Activated naive CD4-positive, alpha-beta T cell (primary cell): ENCODE measurements at places on chromosomes 5 and 9.

DNA sequence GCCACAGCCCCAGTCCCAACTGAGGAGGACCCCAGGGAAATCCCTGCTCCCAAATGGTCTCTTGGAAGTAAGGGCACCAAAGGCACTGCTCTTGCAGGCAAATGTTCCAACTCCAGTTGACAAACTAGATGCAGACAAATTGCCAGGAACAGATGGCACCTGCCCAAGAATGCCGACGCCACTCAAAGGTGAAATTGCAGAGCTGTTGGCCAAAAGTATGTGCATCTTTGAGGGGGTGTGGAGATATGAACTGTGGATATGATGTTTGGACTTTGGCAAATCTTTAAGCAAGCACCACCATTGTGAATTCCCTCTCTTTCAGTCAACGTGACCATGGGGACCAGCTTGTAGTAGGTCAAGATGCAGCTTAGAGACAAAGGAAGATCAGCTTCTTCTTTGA is 12.0 kb upstream of the CPLX2 start:
- no peak for DNase-seq

DNA sequence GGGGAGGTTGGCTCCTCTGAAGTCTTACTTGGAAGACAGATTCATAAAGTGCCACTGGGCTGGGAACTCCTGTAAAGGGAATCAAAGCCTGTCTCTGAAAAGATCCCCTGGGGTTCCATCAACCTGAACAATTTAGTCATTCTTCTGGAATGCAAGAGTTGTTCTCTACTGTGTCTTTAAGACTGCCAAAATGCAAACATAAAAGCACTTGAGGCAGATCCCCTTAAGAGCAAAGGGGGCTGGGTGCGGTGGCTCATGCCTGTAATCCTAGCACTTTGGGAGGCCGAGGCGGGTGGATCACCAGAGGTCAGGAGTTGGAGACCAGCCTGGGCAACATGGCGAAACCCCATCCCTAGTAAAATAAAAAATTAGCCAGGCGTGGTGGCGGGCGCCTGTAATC is 16.7 kb downstream of the CDKN2AIPNL start:
- DNase-seq, result no peak

GRCh38 chr5:124404796-124405195 is 341.6 kb downstream of the ZNF608 start:
- no peak for DNase-seq

- no peak for DNase-seq
These were observed 48.4 kb downstream of the TNFSF15 start for GRCh38 chr9:114757395-114757794.

- no peak for DNase-seq
These were observed 15.8 kb upstream of the CACFD1 start for GRCh38 chr9:133443982-133444381.

DNA sequence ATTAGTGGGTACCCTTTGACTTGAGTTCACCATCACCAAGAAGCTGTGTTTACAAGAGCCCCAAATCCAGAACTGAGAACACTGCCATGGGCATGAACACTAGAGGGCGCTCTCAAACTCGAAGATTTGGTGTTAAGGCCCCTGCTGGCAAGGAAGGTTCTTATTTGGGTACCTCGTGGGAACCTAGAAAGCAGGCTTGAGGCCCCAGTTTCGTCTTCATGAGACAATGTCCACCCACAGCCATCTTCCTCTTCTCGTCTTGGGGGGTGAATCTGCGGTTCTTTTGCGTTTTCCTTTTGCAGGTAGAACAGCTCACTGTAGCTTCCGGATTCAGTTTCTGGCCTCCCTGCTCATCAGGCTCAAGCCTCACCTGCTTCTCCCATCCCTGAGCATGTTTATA is 184.0 kb downstream of the SEMA5A start:
- DNase-seq, result no peak

DNA sequence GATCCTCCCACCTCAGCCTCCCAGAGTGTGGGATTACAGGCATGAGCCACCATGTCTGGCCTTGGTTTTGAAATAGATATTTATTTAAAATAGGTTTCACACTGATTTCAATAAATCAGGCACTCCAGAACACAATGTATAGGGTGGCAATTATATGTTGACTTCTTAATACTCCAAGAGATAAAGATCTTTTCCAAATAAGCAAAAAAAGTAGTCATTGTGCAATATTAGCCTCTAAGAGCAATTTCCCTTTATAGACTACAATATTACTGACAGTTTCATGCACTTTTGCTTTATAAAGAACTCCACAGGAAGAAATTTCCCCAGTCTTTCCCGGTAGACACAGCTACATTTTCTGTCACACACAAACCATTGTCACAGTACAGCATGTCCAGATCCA is 23.4 kb upstream of the RUFY1 start:
- DNase-seq, result no peak

DNA sequence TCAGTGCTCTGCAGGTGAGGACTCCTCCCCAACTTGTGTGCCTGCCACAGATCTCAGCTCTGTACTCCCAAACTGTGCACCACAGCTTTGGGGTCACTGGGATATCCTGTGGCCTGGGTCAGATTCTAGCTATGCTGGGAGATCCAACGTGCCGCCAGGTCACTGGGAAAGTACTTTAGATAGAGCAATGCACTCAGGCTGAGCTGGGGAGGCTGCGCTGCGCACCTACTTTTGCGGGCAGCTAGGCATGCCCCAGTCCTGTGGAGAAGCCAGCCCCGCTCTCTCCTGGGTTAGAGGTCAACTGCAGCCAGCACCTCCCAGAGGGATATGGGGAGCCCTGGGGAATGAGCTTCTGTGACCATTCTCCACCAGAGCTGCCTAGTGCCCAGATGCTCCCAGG is 552.1 kb upstream of the CDH9 start:
- DNase-seq, result no peak

- no peak for DNase-seq
These were observed 184.7 kb downstream of the CARTPT start for GRCh38 chr5:71903808-71904207.

- no peak for DNase-seq
These were observed 6.4 kb upstream of the GLIS3 start for GRCh38 chr9:4306066-4306776.

DNA sequence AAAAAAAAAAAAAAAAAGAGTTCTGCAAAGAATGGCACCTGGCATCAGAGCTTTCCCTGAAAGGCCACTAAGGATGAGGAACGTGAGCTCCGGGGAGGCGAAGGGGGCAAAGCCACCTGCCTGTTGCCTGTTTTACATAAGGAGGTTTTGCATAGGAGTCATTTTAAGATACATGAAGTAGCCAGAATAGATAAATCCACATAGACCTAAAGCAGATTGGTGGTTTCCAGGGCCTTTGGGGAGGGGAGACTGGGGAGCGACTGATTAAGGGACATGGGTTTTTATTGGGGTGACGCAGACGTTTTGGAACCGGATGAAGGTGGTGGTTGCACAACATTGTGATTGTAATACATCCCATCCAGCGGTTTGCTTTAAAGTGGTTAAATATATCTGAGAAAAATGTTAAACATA is 7.1 kb downstream of the NEK6 start:
- no peak for DNase-seq

- DNase-seq, result no peak
These were observed 29.9 kb downstream of the USP20 start for GRCh38 chr9:129864991-129865647.

GRCh38 chr5:172453206-172453985 is 929 bp downstream of the SH3PXD2B start:
- DNase-seq, result no peak

DNA sequence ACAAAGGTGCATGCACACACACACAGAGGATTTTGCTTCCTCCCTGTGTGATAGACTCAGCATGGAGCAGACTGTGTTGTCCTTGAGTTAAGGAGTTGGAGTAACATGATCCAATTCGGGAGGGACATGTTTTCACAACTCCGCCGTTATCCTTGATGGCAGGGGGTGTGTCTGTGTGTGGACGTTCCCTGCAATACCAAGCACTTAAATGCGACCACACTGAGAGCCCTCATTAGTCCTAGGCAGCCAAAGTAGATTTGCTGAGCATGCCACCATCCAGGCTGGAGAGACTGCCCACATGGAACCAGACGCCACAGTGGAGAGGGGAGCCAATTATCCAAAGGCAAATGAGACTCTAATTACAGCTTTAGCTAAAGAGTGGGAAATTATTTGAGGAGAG is 140.1 kb downstream of the DOCK2 start:
- DNase-seq, result no peak

DNA sequence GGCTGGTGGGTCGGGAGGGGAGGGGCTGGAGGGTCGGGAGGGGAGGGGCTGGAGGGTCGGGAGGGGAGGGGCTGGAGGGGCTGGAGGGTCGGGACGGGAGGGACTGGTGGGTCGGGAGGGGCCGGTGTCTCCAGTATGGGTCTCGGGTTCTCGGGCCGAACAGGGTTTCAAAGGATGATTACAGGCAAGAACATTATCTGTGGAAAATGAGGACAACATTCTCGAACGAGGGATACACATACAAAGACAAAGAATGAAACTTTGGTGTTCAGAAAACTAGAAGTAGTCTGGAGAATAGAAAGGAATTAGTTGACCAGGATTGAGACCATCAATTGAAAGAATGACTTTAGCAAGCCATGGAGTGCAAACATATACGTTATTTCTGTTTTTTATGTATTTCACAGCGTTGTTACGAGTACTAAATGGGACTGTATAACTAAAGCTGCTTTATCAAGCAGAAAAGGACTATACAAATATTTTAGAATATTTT is 360 bp upstream of the ZCCHC10 start:
- DNase-seq, result no peak

GRCh38 chr9:97307091-97307490 is 368 bp upstream of the CCDC180 start:
- DNase-seq, result no peak

- no peak for DNase-seq
These were observed 48.2 kb downstream of the ADAMTS2 start for GRCh38 chr5:179297026-179297425.

DNA sequence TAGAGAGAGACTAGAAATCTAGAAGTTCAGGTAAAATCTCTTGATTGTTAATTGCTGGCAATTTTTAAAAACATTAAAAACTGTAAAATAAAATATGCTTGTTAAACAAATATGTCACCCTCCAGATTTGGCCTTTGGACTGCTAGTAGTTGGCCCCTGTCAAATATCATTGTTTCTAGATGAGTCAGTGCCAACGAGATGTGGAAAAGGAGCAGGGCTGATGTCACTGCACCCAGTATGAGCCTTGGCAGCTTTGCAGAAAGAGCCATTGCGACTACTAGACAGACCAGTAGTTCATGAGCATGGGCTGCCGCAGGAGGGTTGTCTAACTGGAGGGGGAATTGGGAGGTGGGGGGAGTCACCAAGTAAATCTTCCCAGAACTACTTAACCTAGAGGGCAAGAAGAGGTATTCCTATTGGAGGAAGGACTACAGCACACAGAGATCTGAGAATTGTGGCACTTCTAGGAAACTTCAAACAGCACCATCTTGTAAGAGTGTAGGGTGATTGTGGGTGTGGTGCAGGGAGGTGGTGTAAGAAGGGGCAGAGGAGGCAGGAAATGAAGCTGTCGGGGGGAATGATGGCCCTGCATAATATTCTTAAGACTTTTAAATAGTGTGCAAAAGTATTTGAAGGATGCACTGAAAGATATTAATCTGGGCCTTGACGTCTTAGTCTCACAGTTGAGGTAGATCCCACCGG is 7.1 kb upstream of the DOCK2 start:
- DNase-seq, result no peak

GRCh38 chr9:130856474-130856873 is 21.4 kb downstream of the ABL1 start:
- DNase-seq, result no peak

DNA sequence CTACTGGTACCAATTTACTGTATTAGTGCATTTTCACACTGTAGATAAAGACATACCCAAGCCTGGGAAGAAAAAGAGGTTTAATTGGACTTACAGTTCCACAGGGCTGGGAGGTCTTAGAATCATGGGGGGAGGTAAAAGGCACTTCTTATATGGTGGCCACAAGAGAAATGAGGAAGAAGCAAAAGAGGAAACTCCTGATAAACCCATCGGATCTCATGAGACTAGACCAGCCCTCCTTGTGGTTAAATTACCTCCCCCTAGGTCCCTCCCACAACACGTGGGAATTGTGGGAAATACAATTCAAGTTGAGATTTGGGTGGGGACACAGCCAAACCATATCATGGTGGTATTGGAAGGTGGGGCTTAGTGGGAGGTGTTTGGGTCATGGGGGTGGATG is 56.5 kb upstream of the SPDL1 start:
- no peak for DNase-seq

DNA sequence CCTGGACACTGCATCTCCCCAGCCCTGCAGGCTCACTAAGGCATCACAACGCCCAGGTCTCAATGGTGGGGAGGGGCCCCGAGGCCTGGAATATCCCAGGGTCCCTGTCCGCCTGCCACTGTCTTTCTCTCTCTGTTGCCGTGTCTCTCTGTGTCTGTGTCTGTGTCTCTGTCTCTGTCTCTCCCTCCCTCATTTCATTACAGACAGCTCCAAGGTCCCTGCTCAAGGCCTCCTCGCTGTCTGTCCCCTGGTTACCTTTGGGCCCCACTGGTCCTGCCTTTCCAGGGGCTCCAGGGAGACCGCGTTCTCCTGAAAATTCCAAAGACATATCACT is 3.2 kb downstream of the FCN1 start:
- no peak for DNase-seq

- no peak for DNase-seq
These were observed 68.9 kb downstream of the SH3RF2 start for GRCh38 chr5:146005264-146005663.

- no peak for DNase-seq
These were observed 104.2 kb downstream of the MEF2C start for GRCh38 chr5:88778736-88779135.

DNA sequence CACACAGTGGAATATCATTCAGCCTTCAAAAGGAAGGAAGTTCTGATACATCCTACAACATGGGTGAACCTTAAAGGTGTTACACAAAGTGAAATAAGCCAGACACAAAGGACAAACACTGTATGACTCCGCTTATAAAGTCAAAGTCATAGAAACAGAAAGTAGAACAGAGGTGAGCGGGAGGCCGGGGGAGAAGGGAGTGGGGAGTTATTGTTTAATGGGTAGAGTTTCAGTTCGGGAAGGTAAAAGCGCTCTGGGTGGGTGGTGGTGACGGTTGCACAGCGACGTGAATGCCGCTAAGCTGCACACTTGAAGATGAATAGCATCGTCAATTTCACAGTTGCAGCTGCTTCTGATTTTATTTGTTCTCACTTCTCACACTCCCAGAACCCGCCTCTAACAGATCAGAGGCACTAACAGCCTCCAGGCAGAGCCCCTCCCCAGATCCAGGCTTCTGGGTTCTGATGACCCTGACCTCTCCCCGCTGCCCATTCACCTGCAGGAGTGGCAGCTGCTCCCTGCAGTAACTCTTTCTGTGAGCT is 34.1 kb downstream of the BNIP1 start:
- DNase-seq, result no peak

DNA sequence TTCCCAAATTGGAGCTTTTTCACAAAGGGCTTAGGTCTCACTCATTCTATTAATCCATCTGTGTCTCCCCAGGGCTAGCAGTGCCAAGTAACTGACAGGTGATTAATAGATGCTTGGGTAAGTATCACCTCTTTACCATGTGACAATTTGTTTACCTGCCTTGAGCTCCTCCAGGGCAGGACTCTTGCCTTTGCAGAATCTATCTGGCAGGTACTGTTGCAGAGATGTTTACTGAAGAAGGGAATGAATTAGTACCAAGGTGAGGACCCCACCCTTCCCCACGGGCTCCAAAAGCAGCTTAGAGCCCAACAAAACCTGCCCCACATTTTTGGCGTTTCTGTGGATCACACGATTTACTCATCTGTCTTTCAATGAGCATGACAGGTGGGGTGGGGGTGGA is 698 bp upstream of the TGFBI start:
- DNase-seq, result no peak

GRCh38 chr9:93096811-93097382 is 880 bp downstream of the CARD19 start:
- DNase-seq, result no peak
